Retinal pigment epithelial cell (primary cell): ENCODE measurements at places on chromosomes 7 and 10.

- no peak for DNase-seq
Measured at GRCh38 chr10:101223274-101224059, 5.8 kb downstream of the LBX1 start.

GRCh38 chr7:155283565-155284194, 14.0 kb upstream of the INSIG1 start:
- DNase-seq = no peak

DNA sequence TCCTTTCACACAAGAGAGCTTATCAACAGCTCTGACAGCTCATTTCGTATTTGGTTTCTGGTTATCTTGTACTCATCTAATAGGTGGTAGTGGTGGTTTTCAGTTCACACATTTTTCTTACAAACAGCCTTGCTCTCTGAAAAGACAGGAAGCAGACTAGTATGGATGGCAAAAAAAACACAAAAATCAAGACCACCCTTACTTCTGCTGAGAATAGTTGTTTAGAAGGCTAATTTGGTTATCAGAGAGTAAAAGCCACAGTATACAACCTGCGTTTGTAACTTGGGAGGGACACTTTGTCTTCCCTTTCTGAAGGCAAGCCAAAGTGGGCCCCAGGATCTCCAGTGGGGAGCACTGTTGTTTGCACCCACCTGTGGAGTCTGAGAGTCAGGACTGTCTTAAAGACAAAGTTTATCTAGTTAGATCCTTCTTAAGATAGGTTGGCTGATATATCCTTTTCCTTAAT, 68.0 kb downstream of the PIP4K2A start:
- no peak for DNase-seq

GRCh38 chr7:155947051-155947450, 134.8 kb upstream of the SHH start:
- DNase-seq = no peak
